Neural progenitor cell (in vitro differentiated cells): ENCODE measurements at places on chromosomes 2 and 18.

DNA sequence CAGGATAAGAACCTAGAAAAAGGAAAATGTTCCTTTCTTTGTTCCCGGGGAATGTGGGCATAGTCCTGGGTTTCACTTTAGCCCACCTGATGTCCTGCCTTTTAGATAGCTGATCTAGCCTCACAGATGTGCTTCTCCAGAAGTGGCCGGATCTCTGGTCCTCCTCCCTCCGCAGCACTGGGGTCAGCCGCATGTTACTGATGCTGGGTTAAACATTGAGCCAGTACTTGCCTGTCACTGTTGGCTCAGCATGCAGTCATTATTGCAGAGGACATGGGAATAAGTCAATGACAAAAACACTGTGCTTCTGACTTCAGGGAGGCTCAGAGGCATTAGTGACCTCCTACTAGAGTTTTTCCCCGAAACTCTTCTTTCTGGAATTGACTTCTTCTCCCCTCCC, 27.6 kb downstream of the NCK2 start:
- no peak overlapping the region for H3K4me3 ChIP-seq
- no peaks in the 10 kb centered on the region for H3K27me3 ChIP-seq
- no peak for DNase-seq
- peaks cover 31% of the 10 kb centered on the region for H3K4me1 ChIP-seq
- H3K36me3 ChIP-seq, result no peaks in the 10 kb centered on the region

GRCh38 chr18:38545071-38545470, 979.5 kb upstream of the CELF4 start:
- no peak overlapping the region for H3K27ac ChIP-seq
- peak; percentile 37 for DNase-seq
- H3K36me3 ChIP-seq, result no peaks in the 10 kb centered on the region
- peaks cover 10% of the 10 kb centered on the region for H3K4me1 ChIP-seq
- H3K27me3 ChIP-seq, result no peaks in the 10 kb centered on the region
- no peak overlapping the region for H3K4me3 ChIP-seq

GRCh38 chr2:161990741-161991140, 83.3 kb downstream of the DPP4 start:
- no peak for DNase-seq
- H3K27me3 ChIP-seq, result no peaks in the 10 kb centered on the region
- no peak overlapping the region for H3K27ac ChIP-seq
- peaks cover 9% of the 10 kb centered on the region for H3K4me1 ChIP-seq

GRCh38 chr2:237682151-237682550, 54.8 kb downstream of the LRRFIP1 start:
- DNase-seq, result no peak
- no peak overlapping the region for H3K27ac ChIP-seq

GRCh38 chr2:130920415-130921163, 83.9 kb downstream of the ARHGEF4 start:
- no peak overlapping the region for H3K27ac ChIP-seq
- H3K4me1 ChIP-seq, result peaks cover 7% of the 10 kb centered on the region
- H3K27me3 ChIP-seq, result no peaks in the 10 kb centered on the region
- H3K4me3 ChIP-seq, result no peak overlapping the region
- DNase-seq, result peak; percentile 85

DNA sequence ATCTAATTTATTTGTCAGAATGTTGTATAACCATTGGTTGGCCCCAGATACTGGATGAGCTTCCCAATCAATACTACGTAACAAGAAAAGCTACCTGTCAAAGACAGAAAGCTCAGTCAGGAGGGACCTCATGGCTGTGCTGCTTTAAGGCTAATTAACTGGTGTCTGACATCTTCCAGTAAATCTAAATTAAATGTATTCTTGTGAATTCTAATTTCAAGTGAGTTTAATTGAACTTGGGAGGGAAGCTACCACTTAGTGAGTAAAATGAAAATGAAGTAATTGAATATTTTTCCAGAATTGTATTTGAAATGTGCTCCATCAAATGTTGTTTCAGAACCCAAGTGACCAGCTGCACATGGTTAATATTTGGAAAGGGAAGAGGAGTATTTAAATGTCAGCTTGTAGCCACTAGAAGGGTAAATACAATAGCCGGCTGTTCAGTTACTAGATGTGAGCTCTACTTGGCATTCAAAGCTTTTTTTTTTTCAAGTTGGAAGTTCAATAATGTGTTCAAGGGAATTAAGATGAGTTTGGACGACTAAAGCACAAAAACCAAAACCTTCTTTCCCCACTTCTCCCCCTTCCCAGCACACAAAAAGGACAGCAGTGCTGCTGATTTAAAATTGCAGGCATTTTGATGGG, 62.0 kb downstream of the GPR39 start:
- no peaks in the 10 kb centered on the region for H3K27me3 ChIP-seq
- no peak overlapping the region for H3K27ac ChIP-seq
- H3K36me3 ChIP-seq, result no peaks in the 10 kb centered on the region
- no peak for DNase-seq
- no peak overlapping the region for H3K4me3 ChIP-seq

- H3K27me3 ChIP-seq, result no peaks in the 10 kb centered on the region
- no peak overlapping the region for H3K27ac ChIP-seq
- H3K4me3 ChIP-seq, result no peak overlapping the region
- DNase-seq, result no peak
These were observed 469.0 kb downstream of the EPHA4 start for GRCh38 chr2:221102896-221103688.

GRCh38 chr2:41495050-41495449, 552.8 kb upstream of the PKDCC start:
- no peak overlapping the region for H3K27ac ChIP-seq
- peak; percentile 12 for DNase-seq
- H3K36me3 ChIP-seq, result no peaks in the 10 kb centered on the region
- H3K4me3 ChIP-seq, result no peak overlapping the region
- no peaks in the 10 kb centered on the region for H3K27me3 ChIP-seq

- H3K27me3 ChIP-seq, result peaks cover 26% of the 10 kb centered on the region
- no peaks in the 10 kb centered on the region for H3K36me3 ChIP-seq
- H3K4me1 ChIP-seq, result peaks cover 18% of the 10 kb centered on the region
These were observed 2.3 kb downstream of the ASAP2 start for GRCh38 chr2:9208875-9209274.

DNA sequence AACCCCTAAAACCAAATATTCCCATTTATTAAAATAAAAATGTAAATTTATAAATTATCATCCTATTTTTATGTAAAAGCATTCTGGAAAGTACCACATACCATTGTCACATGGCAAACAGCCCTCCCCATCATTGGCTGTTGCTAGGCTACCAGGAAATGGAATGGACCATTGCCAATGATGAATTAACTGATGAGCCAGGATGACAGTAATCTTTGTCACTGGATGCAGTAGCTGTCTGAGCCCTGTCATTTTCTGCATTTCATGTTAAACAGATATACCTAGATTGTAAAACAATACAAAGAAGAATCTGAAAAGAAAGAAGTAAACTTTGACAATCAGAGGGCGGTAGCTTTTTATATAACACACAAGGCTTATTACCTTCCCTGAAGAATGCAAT, 641.4 kb downstream of the BCL11A start:
- H3K36me3 ChIP-seq, result no peaks in the 10 kb centered on the region
- H3K4me1 ChIP-seq, result no peaks in the 10 kb centered on the region
- no peak overlapping the region for H3K27ac ChIP-seq
- H3K4me3 ChIP-seq, result no peak overlapping the region
- H3K27me3 ChIP-seq, result no peaks in the 10 kb centered on the region
- DNase-seq, result no peak

DNA sequence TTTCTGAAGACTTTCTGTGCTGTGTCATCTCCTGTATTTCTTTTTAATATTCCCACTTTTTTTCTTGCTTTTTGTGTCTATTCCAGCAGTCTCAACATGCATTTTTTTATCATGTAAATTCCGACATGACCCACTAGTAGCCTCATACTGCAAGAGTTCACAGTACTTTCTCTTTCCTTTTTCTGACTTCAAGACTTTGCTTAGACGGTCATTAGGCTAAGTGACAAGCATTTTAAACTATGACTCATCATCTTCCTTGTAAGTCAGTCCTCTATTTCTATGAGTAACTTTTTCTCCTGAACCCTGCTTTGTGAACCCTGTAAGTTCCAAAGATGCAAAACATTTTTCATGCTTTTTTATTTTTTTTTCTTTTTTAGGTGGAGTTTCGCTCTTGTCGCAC, 381.2 kb downstream of the TXNL1 start:
- no peaks in the 10 kb centered on the region for H3K36me3 ChIP-seq
- no peak for DNase-seq
- peaks cover 9% of the 10 kb centered on the region for H3K4me1 ChIP-seq
- no peak overlapping the region for H3K27ac ChIP-seq
- no peak overlapping the region for H3K4me3 ChIP-seq

- H3K27ac ChIP-seq, result no peak overlapping the region
- no peaks in the 10 kb centered on the region for H3K27me3 ChIP-seq
- no peaks in the 10 kb centered on the region for H3K36me3 ChIP-seq
- DNase-seq, result no peak
- no peak overlapping the region for H3K4me3 ChIP-seq
- H3K4me1 ChIP-seq, result peaks cover 9% of the 10 kb centered on the region
These were observed 806.7 kb downstream of the NRXN1 start for GRCh38 chr2:50225021-50225928.

- no peak overlapping the region for H3K4me3 ChIP-seq
- no peak for DNase-seq
- no peaks in the 10 kb centered on the region for H3K36me3 ChIP-seq
- no peak overlapping the region for H3K27ac ChIP-seq
These were observed 71.8 kb downstream of the GDF7 start for GRCh38 chr2:20738772-20739171.

GRCh38 chr2:103152556-103152955, 390.7 kb downstream of the TMEM182 start:
- H3K27ac ChIP-seq, result no peak overlapping the region
- H3K27me3 ChIP-seq, result no peaks in the 10 kb centered on the region
- H3K36me3 ChIP-seq, result no peaks in the 10 kb centered on the region
- no peak overlapping the region for H3K4me3 ChIP-seq

GRCh38 chr2:13056259-13056843, 339.6 kb downstream of the TRIB2 start:
- DNase-seq, result peak; percentile 19
- H3K27me3 ChIP-seq, result no peaks in the 10 kb centered on the region
- no peak overlapping the region for H3K4me3 ChIP-seq
- no peaks in the 10 kb centered on the region for H3K36me3 ChIP-seq

DNA sequence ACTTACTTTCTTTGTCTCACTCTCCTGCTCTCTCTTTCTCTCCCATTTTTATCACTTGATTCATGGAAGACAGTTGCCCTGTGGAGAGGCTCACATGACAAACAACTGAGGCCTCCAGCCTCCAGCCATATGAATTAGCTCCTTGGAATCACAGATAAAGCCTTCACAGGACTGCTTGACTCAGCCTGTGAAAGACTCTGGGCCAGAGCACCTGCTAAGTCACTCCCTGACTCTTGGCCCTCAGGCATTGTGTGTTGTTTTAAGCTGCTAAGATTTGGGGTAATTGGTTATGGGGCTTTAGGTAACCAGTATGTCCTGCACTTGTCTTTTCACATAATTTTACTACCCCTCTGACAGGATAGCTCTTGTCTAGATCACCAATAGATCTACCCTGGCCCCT, 334.9 kb downstream of the SOX11 start:
- DNase-seq, result peak; percentile 26
- H3K4me3 ChIP-seq, result no peak overlapping the region

- no peaks in the 10 kb centered on the region for H3K36me3 ChIP-seq
- no peak overlapping the region for H3K4me3 ChIP-seq
- no peaks in the 10 kb centered on the region for H3K27me3 ChIP-seq
- no peak overlapping the region for H3K27ac ChIP-seq
- H3K4me1 ChIP-seq, result peaks cover 2% of the 10 kb centered on the region
These were observed 553.7 kb upstream of the SYT4 start for GRCh38 chr18:43830947-43831346.

DNA sequence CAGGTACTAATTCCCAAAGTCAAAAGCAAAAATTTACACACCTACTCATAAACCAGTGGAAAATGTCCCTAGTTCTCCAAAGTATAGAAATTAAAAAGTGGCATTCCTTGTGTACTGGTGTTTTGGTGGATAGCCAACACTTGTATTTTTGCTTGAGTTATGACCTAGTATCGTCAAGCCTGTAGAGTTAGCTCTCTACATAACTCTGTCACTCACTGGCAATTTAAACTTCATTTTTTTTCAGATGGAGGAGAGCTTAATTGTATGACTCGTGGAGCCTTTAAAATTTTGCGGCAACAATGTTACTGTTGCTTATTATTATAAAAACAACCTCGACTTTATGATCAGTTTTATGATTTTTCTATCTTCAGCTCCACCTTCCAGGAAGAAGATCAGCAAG, 58.7 kb downstream of the ITGB6 start:
- H3K36me3 ChIP-seq, result no peaks in the 10 kb centered on the region
- no peaks in the 10 kb centered on the region for H3K27me3 ChIP-seq
- H3K4me1 ChIP-seq, result no peaks in the 10 kb centered on the region
- no peak overlapping the region for H3K27ac ChIP-seq
- no peak for DNase-seq

DNA sequence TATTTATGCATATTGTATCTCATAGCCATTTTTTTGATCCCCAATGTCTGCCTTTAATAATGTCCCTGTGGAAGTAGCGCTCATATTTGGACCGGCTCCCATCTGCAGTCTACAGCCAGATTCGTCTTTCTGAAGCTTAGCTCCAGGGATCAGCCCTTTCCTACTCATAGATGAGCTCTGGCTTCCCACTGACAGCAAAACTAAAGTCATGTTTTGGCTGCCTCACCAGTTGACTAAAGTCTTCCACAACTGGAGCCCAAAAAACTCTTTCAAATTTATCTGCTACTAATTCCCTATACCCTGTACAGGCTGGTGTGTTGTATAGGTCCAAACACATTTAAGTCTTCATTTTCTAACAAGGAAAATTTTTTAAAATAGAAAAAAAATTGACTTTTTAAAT, 294.2 kb upstream of the HNMT start:
- no peak overlapping the region for H3K4me3 ChIP-seq
- no peaks in the 10 kb centered on the region for H3K36me3 ChIP-seq
- DNase-seq, result no peak
- no peaks in the 10 kb centered on the region for H3K4me1 ChIP-seq

DNA sequence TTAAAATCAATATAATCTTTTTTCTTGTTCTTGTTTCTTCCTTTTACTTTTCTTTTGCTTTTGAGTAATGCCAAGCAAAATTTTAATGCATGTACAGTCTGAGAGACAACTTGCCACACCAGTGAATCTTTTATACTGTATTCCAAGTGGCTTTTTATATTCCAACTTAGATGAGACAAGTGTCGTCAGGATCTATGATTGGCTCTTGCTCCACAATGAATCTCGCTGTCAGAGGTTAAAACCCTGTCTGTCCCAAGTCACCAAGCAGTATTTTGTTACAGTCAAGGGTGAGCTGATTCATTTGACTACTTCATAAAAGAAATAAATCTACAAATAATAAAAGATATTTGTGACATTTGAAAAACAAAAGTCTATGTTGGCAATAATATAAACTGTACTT, at the start of gene MSTN:
Gene MSTN (minus strand): TSS at position 129 of the 400 bp plus-strand sequence. CDS start 133 bp downstream, outside the sequence.
- no peak within 1 kb of the TSS for H3K4me3 ChIP-seq
- H3K4me1 ChIP-seq, result no peaks in the 10 kb centered on the region
- no peak for DNase-seq
- H3K36me3 ChIP-seq, result no peaks in the 10 kb centered on the region
- no peaks in the 10 kb centered on the region for H3K27me3 ChIP-seq

- H3K4me1 ChIP-seq, result peaks cover 16% of the 10 kb centered on the region
- H3K27ac ChIP-seq, result no peak overlapping the region
- H3K36me3 ChIP-seq, result no peaks in the 10 kb centered on the region
- no peak overlapping the region for H3K4me3 ChIP-seq
These were observed 3.2 kb upstream of the FAM98A start for GRCh38 chr2:33602201-33602830.
